ENCODE measurements at places on chromosomes 7 and 10.

- DNase-seq, result no peak
Measured at GRCh38 chr10:95377950-95378349, 87.1 kb upstream of the PDLIM1 start.

DNA sequence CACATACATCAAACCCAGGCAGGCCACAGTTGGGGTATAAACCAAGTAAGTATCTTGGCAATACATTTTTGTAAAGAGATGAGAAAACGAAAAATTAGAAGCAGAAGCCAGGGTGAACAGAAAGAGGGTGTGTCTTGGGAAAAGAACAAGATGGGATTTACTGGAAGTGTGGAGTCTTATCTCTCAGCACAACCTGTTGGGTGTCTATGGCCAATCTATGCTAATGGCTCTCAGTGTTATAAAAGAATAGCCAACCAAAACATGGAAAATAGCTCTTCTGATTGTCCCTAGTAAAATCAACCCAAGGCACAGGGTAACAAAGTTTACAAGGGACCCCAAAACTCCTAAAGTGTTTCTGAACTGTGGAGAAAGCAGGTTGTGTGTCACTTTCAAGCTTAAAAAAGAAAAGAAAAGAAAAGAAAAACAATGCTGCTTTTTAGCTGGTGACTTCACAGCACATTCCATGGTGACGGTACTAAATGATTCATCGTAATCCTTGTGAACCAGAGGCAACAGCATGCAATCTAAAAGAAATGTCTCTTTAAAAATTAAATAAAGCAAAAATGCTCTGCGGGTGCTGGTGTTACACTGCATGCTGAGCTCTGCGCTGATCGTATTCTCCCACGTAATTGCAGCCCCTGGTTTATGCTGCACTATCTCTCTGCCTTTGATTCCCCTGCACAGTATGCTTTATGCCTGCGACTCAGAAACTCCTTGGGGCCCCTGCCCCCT, 100.8 kb downstream of the C10orf90 start:
- DNase-seq, result no peak

DNA sequence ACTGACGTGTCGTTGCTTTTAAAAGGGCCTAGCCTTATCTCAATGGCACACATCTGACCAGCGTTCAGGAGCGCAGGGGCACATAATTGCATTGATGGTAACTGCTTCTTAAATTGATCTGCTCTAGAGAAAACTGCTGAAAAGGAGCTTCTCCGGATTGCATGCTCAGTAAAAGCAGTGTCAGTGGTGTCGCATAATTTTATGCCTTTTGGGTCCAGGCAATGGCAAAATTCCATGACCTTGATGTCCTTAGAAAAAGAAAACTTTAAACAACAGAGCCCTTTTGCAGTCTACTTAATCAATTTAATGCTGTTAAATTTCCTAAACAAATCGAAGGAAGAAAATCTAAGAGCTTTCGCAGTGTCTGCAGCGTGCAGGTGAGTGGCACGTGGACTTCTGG, 75.7 kb downstream of the PTPRE start:
- no peak for DNase-seq

DNA sequence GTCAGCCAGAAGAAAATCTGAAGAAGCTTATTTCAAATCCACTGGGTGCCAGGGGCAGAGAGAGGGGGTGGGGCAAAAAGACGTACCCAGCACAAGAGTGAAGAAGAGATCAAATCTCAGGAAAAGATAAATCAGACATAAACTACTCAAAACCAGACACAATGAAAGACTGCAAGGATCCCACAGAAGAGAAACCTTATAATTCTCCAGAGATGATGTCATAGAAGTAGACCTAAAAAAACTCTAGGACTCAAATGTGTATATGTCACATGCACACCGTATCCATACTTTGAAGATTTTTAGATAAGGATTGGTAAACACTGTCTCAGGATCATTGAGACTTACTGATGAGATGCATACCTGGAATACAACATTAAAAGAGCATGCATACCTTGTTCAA, 98.5 kb upstream of the PIK3CG start:
- no peak for DNase-seq

DNA sequence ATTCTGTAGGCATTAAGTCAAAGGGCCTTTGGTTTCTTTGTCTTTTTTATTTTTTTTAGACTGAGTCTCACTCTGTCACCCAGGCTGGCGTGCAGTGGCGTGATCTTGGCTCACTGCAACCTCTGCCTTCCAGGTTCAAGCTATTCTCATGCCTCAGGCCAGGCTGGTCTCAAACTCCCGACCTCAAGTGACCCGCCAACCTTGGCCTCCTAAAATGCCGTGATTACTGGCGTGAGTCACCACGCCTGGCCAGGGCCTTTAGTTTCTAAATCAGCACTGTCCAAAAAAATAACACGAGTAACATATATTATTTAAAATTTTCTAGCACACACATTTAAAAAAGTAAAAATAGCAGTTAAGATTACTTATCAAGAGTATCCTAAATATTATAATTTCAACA, 11.1 kb upstream of the ACSL5 start:
- DNase-seq, result no peak

DNA sequence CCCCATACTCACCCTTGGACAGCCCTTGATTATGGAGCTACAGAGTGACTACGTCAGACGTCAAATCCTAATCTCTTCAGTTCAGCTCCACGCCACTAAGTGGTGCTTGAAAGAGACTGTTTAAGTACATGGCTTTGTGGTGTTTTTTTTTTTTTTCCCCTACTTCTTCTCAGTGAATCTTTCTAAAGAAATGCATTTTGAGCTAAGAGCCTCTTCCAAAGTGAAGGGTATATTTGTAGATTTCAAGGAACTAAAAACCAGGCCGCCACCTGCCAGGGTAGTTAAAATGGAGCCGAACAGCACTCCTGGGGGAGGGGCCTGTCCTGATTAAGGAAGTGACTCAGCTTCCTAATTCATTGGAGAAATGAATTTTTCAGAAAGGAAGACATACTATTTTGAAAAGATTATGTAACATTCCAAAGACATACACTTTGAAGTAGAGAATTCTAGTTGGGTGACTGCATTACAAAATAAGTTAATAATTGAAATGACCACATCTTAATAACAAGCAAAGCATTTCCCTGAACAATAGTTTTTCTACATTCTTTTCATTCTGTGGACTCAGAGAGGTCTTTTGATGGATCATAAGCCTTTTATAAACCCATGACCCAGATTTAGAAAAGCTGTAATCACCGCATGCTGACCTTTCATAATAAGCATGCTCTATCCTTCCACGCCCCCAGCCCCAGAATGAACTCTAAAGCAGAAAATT, 20.6 kb upstream of the VPS41 start:
- no peak for DNase-seq

- DNase-seq, result no peak
Measured at GRCh38 chr7:101020444-101020843, 563 bp downstream of the MUC17 start.

DNA sequence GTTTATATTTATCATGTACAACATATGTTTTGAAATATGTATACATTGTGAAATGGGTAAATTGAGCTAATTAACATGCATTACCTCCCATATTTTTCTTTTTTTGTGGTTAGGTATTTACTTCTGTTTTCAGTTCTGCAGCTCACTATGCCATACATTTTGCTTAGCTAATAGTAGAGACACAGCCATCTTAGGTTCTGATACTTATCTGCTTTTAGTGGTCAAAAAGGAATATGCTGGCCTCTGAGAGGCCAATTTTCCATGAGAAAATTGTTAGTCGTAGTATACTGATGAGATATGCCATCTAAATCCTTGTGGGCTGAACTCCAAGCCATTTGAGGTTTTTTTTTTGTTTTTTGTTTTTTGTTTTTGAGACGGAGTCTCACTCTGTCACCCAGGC, 31.0 kb downstream of the SGPL1 start:
- DNase-seq, result no peak

- DNase-seq, result no peak
Measured at GRCh38 chr7:111147708-111148533, 57.0 kb downstream of the LRRN3 start.

GRCh38 chr7:140281255-140281654, 104.5 kb upstream of the KDM7A start:
- no peak for DNase-seq

- peak; percentile 87 for DNase-seq
Measured at GRCh38 chr7:28685644-28686417, 272.3 kb downstream of the TRIL start.

- no peak for DNase-seq
Measured at GRCh38 chr7:134084488-134085144, 42.5 kb upstream of the LRGUK start.

DNA sequence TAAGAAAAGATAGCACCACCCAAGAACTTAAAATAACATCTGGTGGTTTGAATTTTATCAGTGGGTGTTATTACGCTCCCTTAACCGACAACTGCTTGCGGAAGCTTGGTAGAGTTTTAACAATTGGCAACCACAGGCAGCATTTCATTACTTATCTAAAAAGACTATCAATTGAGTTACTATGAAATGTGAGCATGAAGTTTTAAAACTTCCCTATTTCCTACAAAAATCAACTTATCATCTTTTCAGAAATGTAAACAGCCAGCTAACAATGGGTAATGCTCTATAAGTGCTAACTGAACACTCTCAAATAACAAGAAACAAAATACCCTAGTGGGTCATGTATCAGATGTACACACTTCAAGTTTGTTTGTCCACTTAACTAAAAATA, 68.8 kb downstream of the OSBPL3 start:
- no peak for DNase-seq

GRCh38 chr10:71687480-71687879, 32.1 kb downstream of the C10orf105 start:
- no peak for DNase-seq

DNA sequence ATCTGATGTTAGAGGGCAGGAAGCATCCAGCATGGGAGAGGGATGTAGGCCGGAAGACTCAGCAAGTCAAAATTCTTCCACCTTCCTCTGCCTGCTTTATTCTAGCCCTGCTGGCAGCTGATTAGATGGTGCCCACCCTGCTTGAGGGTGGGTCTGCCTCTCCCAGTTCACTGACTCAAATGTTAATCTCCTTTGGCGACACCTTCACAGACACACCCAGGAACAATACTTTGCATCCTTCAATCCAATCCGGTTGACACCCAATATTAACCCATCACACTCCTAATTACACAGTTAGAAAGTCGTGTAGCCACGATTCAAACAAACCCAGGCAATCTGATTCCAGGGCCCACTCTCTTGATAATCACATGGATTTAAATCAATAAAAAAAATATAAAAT, 433.9 kb upstream of the LRGUK start:
- DNase-seq, result no peak

- DNase-seq, result no peak
Measured at GRCh38 chr10:126661841-126662515, 8.5 kb downstream of the C10orf90 start.

- no peak for DNase-seq
Measured at GRCh38 chr10:95279042-95279820, 11.6 kb downstream of the PDLIM1 start.

GRCh38 chr7:51455513-51455912, 138.9 kb upstream of the COBL start:
- DNase-seq, result no peak

GRCh38 chr7:18353339-18353738, 142.2 kb upstream of the HDAC9 start:
- no peak for DNase-seq

DNA sequence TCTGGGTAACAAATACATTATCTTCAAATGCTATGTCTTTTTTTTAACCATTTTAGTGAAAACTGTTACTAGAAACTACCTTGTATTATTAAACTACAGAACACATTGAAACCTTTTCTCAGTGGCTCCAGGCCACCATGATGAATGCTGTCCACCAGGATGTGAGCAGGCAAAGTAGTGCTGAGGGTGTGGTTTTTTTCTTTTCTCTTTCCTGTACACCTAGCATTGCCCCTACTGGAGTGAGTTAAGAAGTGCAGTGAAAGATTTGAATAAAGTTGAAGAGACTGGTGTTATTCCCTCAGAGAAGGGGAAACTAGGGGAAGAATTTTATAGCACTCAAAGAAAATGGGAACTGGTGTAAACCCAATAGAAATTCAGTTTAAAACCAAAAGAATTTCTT, 120.0 kb upstream of the SAMD8 start:
- DNase-seq, result peak; percentile 67

GRCh38 chr10:95201736-95202135, 7.7 kb downstream of the ACSM6 start:
- DNase-seq, result no peak

DNA sequence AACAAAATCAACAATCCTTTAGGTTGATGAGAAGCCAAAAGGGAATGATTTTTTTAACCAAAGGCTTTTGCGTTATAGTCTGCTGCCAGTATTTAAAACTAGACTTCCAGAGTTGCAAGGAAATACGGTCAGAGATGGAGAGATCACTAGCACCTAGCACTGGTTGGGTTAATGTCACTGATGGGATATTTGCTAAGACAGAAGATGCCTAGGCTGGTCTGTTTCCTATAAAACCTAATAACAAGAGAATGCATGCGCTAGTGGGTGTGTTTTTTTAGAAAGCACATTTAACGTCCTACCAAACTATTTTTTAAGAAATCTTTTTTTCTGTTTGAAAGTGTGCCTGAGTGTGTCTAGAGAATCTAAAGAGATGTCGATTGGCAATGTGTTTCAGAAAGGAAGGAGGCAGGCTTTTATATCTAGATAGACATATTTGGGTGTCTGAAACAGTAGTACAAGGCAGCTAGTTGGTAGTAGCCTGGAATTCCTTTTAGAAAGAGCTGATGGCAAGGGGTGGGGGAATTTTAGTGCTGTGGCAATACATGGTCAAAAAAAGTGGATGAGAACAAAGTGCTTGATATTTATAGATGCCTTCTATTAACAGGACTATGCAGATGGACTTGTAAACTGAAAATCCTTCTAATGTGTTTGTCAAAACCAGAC, 863 bp downstream of the CALD1 start:
- DNase-seq, result no peak

GRCh38 chr7:4343272-4344247, 338.5 kb upstream of the FOXK1 start:
- DNase-seq, result no peak

- DNase-seq, result no peak
Measured at GRCh38 chr7:64832136-64832535, 37.9 kb downstream of the ZNF138 start.

DNA sequence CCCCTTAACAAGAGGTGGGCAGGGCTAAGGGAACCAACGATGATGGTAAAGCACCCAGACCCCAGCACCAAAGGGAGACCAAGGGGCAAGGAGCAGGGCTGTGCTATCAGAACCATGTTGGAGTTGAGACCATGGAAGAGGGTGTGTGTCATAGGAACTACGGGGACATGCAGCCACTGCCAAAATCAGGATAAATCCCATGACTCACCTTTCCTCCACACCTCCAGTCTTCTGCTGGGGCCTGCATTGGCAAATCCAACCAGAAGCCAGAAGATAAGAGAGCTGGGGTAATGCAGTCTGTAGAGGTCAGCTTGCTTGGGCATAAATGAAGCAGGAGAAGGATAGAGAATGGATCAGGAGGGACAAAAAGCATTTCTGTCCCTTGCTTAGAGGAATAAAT, 42.7 kb upstream of the SMARCD3 start:
- DNase-seq, result no peak

Data from HEK293T (cell line).